Pulmonary artery endothelial cell (primary cell): ENCODE measurements at places on chromosomes 7 and 10. TPM values are rescaled to one million over a fixed set of nuclear protein-coding genes. Genes with fewer than 3 reads are reported as not detected.

DNA sequence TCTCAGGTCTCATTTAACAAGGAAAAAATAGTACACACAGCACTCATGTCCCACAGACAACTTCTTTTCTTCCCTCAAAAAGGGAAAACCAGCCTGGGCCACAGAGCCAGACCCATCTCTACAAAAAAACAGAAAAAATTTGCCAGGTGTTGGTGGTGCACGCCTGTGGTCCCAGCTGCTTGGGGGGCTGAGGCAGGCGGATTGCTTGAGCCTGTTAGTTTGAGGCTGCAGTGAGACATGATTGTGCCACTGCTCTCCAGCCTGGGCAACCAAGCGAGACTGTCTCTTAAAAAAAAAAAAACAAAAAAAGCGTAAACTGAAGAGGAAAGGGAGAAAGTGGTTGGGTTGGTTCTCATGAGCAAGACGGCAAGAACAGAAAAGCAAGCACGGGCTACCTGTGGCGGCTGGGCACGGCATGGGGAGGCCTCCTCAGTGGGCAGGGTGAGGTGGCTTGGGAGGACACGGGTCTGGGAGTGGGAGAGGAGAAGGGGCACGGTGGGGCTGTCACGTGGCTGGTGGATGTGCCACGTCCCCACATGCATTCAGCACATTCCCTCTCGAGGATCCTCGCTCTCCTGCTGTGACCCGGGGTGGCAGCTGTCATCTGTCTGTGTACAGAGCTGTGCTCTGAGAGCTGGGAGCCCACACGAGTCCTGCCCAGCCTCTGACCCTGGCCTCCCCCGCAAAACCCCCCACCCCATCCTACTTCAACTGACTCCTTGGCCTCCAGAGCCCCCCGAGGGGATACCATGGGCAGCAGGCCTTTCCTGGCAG lies 219.7 kb downstream of the MLLT10 start:
- no peak for DNase-seq

DNA sequence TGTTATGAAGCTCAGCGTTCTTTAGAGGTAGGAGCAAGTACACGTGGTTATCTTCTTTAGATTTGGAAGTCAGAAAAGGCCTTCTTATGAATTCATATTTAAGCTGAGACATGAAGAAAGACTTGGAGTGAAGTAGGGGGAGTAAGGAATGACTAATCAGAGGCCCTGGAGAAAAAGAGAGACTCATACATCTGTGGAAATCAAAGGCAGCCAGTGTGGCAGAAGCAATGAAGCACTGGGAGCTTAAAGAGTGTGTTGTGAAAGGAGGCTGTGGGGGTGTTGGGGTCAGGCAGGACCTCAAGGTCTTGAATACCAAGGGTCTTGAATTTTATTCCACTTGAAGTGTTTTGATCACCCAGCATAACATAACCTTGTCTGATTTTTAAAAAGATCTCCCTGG lies 35.7 kb upstream of the FGL2 start:
- DNase-seq = no peak

GRCh38 chr7:102189756-102190155 lies 96.9 kb upstream of the SH2B2 start:
- no peak for DNase-seq

- DNase-seq = no peak
These were observed 68.5 kb upstream of the ZNF438 start for GRCh38 chr10:31100115-31100601.

DNA sequence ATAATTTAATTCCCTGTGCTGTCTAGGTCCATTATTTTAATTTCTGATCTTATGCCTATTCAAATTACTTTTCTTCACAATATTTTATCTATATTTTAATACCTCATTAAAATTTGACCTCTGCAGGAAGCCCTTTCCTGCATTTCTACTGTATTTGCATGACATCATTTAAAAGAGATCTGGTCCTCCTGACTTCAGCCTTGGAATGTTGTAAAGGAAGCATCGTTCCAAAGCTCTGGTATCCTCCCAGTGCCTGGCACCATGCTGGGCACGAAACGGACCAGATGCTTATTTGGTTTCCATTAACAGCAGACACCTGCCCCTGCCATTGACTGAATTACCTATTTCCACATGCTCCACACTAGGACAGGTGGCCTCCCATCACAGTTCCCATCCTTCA lies 247.5 kb downstream of the KLF6 start:
- no peak for DNase-seq

DNA sequence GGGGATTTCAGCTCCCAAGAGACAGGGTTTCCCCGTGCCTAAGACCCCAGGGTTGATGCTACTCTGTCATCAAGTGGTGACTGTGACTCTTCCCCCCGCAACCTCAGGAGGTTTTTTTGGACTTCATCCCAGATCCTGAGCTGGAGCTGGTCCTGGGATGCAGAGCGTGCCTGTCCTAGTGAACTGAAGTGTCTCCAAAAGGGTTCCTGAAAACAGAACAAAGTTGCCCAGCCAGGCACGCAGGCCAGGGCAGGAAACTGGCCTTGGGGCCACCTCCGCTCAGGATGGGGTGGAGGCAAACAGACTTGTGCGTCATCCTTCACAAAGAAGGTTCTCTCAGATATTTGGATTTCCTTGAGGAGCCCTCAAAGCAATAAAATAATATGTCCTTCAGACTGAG lies 118.9 kb downstream of the ITIH5 start:
- DNase-seq = no peak

DNA sequence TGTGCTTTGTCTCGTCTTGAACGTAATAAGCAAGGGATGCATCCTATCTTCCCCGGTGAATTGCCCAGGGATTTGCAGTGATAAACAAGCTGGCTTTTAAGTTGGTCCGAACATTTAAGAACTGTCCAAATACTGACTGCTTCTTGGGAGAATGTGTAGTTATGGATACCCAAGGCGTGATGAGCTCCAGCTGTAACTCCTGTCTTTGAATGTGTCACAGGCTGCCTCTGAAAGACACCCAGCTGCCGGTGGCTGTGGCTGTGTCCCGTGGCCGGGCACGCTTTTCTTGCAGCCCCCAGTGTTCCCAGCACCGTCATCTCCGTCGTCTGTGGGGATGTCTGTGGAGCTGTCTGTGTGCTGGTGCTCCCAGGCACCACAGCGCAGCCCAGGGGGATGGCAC lies 118.1 kb downstream of the GLRX3 start:
- no peak for DNase-seq

DMBT1 gene
- total RNA-seq = not detected in 2 replicates
